ENCODE measurements at places on chromosomes 12 and 14.

GRCh38 chr12:131061041-131061806, 107.5 kb downstream of the ADGRD1 start:
- DNase-seq, result no peak

DNA sequence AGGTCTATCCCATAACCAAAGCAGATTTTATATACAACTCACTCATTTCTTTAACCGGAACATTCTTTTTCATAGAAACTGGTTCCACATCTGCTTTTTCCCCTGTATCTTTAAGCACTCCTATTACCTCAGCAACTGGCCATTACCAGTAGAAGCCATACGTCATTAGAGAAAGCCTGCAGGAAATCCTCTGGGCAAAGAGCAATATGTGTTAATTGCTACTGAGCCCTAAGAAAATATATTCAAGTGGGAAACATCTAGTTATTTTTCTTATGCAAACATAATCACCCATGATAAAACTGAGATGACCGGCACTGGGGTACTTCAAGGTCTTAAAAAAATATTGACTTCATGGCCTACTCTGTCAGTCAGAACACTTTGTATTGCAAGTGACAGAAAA, 28.2 kb upstream of the CPSF6 start:
- no peak for DNase-seq

DNA sequence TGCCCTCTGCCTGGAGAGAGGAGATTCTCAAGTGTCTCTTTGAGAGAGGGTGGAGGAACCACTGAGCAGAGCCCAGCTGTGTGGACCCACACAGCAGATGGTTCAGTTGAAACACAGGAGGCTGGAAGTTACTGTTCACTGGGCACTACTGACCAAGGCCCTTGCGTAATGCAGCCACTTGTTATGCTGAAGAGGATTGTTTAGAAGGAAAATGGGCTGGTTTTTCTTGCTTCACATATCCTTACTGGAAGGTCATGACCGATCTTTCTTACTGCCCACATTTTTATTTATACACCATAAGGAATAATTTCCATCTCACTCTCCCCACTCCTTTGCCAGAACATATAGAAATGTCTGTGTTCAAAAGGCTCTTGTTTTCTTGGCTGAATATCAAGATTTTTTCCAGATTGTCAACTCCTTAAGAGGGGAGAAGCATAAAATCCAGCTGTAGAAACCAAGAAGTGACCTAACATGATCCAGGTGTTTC, 375.1 kb upstream of the DDHD1 start:
- DNase-seq, result no peak

- DNase-seq, result no peak
Observed at GRCh38 chr12:84136862-84137367, 775.7 kb downstream of the SLC6A15 start.

- DNase-seq, result no peak
Observed at GRCh38 chr14:26855077-26855753, 257.4 kb upstream of the NOVA1 start.

- no peak for DNase-seq
Observed at GRCh38 chr12:99649551-99649950, 2.0 kb downstream of the GARIN6 start.

GRCh38 chr14:36279306-36280190, 40.9 kb downstream of the MBIP start:
- DNase-seq, result no peak

GRCh38 chr12:49293056-49293956, 1.6 kb upstream of the PRPH start:
- DNase-seq, result no peak

DNA sequence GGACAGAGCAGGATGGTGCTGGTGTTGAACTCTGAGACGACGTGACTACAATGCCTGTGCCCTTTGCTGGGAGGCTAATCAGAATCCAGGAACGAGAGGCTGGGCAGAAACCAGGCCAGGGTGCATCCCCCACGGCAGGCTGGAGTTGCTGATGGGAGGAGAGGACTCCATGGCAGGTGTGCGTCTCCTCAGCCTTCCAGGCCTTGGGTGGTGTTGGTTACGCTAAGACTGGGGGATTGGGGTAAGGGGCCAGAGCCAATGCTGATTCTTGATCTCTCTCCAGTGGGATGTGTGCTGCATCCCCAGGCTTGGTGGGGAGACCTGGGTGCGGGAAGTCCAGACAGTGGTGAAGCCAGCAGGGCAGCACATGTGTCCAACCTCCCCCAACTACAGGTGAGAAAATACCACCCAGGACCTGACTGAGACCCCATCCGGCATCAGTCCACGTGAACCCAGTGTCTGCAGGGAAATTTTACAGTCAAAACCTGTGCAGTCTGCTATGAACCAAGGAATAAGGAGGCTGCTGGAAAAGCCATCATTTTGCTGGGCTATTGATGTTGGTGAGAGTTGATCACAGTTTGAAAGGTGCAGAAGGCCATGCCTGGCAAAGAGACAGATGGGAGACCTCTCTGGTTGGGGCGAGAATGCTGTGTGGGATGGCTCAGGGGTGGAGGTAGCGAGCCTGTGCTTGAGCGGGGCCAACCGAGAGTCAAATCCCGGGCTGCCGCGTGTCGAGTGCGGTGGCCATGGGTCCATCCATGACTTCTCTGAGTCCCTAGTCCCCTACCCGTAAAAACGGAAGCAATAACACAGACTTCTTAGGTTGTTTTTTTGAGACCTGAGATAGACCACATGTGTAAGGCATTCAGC, 89.8 kb downstream of the NTF3 start:
- no peak for DNase-seq

GRCh38 chr14:100540926-100541620, 46.1 kb downstream of the BEGAIN start:
- no peak for DNase-seq

Data from renal cortex interstitium (tissue), 15 donors.